NCI-H1048 (cell line): ENCODE measurements at places on chromosomes 12 and 14.

- DNase-seq = no peak
These were observed 13.1 kb upstream of the CHD4 start for GRCh38 chr12:6620137-6620884.

- DNase-seq = no peak
These were observed 117.2 kb upstream of the FZD10 start for GRCh38 chr12:130044991-130045621.

GRCh38 chr14:75554482-75554881 lies 23.9 kb upstream of the FLVCR2 start:
- DNase-seq = no peak

GRCh38 chr12:8493084-8493483 lies 20.2 kb upstream of the CLEC4D start:
- no peak for DNase-seq

- no peak for DNase-seq
These were observed 117.1 kb downstream of the PRKCH start for GRCh38 chr14:61438497-61438859.

DNA sequence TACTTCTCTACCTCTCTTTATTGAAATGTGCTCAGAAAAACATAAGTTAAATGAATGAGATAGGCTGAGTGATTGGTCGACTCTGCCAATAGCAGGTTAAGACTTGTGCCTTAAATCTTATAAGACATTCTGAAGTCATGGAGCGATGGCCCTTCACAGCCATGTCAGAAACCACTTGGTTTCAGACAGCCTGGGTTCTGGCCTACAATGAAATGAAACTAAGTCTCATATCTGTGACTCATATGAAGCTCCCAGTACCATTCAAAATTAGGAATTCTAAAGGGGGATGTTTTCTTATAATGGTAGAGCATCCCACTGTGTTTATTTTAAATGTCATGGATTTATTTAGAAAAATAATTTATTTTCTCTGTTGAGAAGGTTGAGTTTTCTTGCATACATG lies 42.6 kb downstream of the PLXNC1 start:
- no peak for DNase-seq

GRCh38 chr12:77402716-77403115 lies 337.3 kb upstream of the E2F7 start:
- no peak for DNase-seq

DNA sequence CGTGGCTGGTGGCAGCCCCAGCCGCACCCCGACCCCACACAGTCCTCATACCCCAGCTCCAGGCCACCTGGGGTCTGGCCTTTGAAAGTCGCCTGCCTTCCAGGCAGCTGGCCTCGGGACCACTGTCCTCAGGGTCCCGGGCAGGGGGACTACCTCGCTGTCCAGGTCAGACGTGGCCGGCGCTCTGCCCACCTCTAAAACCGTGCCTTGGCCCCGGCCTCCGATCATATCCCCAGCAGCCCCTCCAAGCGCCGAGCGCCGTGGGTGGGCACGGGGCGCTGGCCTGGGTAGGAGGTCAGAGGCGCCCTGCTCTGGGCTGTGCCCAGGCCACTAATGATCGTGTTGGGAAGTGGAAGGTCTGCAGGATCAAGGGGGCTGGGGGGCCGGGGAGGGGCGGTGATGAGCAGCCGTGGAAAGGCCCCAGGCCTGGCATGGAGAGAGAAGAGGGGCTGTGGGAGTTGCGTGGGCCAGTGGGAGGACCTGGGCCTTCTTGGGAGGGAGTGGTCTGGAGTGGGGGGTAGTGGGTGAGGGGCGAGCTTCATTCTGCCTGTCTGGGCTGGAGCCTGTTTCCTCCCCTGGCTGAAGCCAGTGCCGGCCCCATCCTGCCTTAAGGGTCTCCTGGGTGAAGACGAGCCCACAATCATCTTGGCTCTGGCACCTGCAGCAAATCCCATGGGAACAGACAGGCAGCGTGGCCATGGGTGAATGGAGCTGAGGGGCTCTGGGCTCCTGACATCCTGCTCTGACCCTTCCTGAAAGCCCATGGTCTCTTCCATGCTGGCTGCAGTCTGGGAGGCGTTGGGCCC lies 4.9 kb downstream of the TMEM121 start:
- DNase-seq = no peak

DNA sequence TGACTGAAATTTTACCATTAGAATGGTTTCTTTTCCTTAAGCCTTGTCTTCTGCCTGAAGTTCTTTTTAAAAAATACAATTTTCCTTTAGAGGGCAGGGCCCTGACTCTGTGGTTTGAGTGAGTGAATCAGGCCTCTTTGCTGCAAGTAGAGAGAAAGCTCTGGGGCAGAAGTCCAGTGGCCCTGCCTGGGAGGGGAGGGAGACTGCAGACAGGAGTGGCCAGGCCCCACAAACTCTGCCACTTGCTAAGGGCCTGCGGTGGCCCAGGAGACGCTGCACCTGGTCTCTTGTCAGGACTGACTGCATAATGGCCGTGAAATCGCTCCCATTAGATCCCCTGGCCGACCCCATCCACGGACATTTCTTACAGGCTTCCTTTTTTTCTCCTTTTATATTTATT lies 25.5 kb downstream of the TSPAN11 start:
- no peak for DNase-seq

DNA sequence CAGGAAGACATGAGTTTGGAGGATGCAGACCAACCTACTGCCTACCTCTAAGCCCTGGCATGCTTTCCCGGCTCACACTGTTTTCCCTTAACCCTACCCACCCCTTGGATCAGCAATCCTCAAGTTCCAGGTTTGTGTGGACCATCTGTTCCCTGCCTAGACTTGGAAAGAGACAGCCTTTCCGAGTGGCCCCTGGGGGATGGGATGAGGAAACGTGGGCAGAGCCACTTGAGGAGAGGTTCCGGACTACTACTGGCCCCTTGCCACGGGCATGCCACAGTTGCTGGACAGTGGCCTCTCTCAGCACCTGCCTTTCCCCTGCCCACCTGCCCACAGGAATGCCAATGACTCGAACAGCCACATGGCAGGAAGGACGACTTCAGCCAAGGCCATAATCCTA lies 135.9 kb downstream of the SLC15A4 start:
- DNase-seq = no peak

DNA sequence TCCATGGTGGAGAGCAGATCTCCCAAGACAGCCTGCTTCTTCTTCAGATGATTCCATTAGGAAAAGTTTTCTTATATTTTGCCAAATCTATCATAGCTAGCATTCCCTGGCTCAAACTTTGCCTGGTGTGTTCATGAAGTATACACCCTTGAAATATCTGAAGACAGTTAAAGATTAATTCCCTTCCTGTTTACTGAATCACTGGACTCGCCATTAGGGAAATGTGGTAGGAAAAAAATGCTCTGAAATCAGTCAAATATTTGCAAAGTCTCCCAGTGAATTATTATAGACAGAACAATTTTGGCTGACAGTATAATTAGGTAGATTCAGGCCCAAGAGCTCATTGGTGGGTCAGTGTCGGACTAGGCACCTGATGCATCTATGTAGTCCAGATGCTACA lies 86.5 kb downstream of the PDZRN4 start:
- DNase-seq = no peak
